ENCODE measurements at places on chromosomes 16 and 17. TPM values are rescaled to one million over a fixed set of nuclear protein-coding genes. Genes with fewer than 3 reads are reported as not detected.
A peak's percentile ranks its signal among the peaks of the same experiment; 100 is the strongest.

Gene PIGS
- total RNA-seq, result 55.6 TPM

DNA sequence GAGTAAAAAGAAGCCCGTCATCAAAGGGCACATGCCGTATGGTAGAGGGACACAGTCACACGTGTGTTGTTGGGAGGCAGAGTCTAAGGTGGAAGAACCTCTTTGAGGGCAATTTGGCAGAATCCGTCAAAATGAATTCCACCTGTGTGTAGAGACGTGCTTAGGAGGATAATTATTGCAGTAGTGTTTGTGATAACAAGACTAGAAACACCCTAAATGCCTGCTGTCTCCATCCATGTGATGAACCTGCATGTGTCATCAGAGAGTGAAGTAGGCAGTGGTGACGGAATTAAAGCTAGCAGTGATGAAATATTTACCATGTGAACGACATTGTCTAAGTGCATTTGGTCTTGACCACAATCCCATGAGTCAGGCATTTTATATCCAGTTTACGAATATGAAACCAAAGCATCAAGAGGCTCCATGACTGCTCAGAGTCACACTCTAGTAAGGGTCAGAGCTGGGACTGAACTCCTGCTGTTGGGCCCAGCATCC, 61.3 kb upstream of the ADORA2B start:
- peak; percentile 4 for DNase-seq

DNA sequence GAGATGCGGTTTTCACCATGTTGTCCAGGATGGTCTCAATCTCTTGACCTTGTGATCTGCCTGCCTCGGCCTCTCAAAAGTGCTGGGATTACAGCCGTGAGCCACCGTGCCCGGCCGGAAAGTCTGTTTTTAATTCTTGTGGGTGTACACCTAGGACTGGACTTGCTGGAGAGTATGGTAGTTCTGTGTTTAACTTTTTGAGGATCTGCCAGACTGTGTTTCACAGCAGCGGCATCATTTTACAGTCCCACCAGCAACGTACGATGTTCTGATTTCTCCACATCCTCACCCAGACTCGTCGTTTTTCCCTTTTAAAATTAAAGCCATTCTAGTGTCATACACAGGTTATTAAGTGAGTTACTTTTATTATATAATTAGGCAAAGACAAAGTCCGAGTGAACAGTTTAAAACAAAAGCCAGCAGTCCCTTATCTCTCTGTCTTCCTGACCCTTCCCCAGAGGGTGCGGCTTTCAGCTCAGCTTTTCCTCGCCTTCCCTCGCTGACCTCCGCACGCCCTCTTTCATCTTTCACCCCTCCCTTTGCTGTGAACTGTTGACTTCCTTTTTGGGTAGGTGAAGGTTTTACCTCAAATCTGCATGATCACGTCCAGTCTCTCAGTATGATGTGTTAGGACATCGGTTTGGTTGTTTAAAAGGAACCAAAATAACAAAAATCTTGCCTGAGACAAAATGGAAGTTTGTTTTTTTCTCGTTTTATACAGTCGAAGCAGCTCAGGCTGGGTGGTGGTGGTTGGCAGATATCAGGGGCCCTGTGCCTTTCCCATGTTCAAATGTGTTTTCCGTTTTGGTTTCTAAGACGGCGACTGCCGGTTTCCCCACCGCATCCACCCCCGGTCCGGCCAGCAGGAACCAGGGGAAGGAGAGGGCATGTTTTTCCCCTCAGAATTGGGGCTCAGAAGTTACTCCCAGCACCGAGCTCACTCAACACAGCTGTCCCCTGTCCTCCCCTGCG, 18.0 kb downstream of the FAM234A start:
- DNase-seq, result no peak

DNA sequence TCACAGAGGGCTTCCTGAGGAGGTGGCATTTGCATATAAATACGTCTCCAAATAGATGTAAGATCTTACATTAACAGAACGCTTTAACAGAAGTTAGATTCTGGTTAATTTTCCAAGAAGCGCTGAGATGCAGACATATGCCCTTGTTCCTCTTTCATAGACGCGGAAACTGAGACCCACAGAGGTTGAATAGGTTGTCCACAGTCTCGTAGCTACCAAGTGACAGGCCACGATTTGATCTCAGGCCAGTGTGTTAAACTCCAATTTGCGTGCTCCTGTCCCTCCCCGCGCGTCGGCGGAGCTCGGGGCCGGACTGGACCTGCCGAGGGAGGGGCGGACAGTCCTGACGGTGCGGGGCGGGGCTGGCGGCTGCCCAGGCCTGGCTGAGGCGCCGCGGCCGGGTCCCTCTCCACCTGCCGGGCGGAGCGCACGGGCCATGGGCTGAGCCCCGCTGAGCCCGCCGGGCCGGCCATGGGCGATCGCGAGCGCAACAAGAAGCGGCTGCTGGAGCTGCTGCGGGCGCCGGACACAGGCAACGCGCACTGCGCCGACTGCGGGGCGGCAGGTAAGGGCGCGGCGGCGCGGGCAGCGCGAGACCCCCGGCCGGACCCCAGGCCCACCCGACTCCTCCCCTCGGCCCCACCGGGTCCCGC, at the start of gene ADAP2:
Gene ADAP2 (plus strand): TSS at position 402 of the 653 bp plus-strand sequence. CDS start 70 bp downstream, at position 472.
- DNase-seq, result no peak

Gene MILR1
- total RNA-seq, result 1.2 TPM

Gene PDXDC1
- total RNA-seq, result 43.9 TPM

- no peak for DNase-seq
These were observed 75.1 kb downstream of the SHISA9 start for GRCh38 chr16:12976496-12976895.

GRCh38 chr17:41315814-41316445, 420 bp upstream of the KRTAP17-1 start:
- no peak for DNase-seq

- no peak for DNase-seq
These were observed 21.0 kb downstream of the IGF2BP1 start for GRCh38 chr17:49018116-49018612.

DNA sequence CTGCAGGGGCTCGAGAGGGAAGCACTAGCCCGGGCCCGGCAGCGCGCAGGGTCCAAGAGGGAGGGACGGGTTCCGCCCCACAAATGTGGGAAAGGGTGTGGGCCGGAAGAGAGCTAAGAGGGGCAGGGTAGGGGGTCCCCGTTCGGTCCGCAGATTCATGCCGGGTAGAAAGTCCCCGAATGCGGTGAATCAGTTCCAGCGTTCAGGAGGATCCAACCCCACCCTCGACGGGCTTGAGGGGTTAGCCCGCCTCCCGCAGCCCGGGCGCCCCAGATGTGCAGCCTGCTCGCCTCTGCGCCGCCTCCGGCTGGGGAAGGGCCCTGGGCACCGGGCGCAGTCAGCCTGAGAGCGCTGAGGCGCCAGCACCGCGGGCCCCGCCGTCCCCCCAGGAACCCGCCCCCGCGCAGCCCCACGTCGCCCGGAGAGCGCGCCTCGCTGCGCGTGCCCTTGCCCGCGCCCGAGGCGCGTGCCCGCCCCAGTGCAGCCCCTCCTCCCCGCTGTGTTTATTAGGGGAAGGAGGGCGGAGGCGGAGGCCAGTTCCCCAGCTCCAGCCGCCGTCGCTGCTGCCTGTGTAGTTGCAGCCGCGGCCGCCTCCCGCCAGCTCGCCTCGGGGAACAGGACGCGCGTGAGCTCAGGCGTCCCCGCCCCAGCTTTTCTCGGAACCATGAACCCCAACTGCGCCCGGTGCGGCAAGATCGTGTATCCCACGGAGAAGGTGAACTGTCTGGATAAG, at the start of gene LASP1:
Gene LASP1 (plus strand): TSS at position 533 of the 733 bp plus-strand sequence. CDS start 132 bp downstream, at position 665.
- no peak for DNase-seq

DNA sequence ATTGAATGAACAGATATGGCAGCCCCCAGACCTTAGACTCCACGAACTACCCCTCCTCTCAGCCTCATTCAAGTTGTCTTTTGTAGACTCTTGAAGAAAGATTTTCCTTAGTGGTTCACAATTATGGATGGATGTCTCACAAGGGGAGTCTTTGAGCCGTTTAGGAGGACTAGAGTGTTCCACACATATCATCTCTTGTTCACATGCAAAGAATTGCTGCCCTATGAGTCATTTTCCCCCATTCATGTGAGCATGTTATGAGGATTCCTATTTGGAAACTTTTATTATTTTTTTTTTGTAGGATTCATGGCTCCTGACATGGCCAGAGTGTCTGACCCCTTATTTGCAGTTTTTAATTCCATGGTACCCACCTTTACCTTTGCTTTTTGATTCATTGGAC, 237.1 kb downstream of the SHISA9 start:
- DNase-seq, result no peak

GRCh38 chr16:57606847-57607501, 21.5 kb upstream of the ADGRG1 start:
- DNase-seq, result no peak

GRCh38 chr16:2822158-2822495, 5.1 kb downstream of the PRSS21 start:
- DNase-seq, result no peak

GRCh38 chr17:42414704-42415409, 8.2 kb downstream of the CAVIN1 start:
- DNase-seq, result no peak

Gene FBXL19
- total RNA-seq, result 65.3 TPM

Gene SERPINF2
- 0.07 TPM for total RNA-seq

- peak; percentile 91 for DNase-seq
These were observed 27.1 kb downstream of the CDH13 start for GRCh38 chr16:82653550-82654511.

DNA sequence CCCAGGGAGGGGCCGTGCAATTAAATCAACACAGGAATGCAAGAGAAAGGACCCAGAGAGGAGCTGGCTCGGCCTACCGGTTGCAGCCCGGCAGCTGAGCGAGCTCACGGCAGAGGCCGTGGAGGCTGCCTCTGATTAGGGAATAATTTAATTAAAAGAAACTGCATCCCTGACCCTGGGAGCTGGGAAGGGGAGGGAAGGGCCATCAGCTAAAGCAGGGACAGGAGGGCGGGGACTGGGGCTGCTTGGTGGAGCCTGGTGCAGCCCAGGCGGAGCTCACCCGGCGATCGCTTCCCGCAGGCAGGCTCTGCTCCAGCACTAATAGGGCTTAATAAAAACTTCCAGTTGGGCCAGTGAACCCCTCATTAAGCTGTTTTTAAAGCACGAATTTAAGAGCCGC, 43.4 kb downstream of the LMF1 start:
- DNase-seq, result no peak

Gene COPZ2
- 2.6 TPM for total RNA-seq

DNA sequence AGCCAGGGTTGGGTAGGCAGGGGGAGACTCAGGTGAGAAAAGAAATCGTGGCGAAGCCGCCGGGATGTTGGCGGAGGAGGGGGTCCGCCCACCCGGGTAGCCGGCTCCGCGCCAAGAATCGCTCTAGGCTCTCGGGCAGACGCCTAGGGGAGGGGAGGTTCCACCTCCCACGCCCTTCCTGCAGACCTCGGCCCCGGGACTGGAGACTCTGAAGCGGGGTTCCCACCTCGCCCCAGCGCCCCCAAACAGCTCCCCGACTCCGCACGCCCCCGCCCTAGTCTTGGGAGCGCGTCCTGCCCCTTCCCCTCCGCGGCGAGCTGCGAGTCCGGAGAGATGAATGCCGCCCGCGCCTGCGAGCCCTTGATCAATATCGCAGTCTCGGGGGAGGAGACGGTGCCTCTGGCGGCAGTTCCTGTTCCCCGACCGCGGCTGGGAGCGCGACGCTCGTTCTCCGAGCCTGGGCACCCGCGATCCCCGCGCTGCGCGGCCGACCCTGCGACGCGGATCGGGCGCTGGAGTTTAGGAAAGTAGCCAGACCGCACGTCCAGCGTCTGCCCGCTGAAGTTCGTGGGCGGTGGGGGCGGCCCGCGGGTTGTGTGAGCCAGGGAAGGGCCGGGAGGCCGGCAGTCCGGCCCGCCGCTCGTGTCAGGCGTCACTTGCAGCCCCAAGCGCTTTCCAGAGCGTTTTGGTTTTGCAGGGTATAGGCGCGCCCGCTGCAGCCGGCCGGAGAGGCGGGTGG, 790 bp downstream of the CRHR1 start:
- DNase-seq, result no peak

DNA sequence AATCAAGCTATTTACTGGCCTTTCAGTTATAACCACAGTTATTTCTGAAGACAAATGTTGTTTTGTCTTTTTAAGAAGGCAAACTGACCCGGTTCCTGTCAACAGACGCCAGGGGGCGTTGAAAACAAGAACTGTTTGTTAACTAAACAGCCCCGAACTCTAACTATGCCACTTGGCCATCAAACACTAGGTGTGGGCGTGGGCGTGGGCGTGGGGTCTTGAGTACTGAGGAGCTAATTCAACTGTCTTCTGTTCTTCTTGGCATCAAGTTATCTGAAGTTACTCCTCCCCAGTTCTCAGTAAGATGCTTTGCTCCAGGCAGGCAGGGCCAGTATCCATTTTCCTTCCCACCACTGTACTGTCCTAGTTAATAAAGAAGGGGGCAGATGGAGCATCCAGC, 63.3 kb upstream of the MTMR4 start:
- peak; percentile 6 for DNase-seq

DNA sequence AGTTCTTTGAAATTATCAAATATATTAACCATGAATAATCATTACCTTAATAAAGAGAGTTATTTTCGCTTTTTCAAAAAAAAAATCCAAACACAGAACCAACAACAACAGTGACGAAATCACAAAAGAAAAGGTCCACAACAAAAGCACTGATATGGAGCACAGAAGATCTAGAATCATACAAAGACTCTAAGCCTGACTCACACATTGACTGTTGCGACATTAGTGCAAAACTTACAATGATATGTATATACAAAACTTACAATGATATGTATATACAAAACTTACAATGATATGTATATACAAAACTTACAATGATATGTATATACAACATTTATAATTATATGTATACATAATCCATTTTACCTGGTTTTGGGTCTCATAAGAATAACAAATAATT, 117.7 kb downstream of the USP22 start:
- DNase-seq, result no peak

Gene HOXB3
- 49.9 TPM for total RNA-seq

DNA sequence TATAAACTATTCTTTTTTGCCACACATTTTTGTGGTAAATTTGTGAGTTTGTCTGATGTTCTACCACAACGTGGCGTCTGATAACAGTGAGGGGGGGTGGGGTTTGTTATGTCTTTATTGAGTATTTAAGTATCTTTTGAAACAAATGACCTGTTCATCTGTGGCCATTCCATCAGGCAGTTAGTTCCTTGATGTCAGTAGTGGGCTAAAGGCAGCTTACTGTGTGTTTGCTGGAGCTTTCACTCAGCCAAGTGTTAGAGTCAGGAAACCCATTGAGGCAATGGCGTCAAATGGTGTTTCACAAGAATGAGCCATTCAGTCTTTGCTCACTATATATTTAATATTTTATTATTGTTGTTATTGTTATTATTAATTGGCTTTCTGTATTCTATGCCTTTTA, 28.0 kb downstream of the NQO1 start:
- no peak for DNase-seq

Gene DHRS7C
- total RNA-seq, result not detected

DNA sequence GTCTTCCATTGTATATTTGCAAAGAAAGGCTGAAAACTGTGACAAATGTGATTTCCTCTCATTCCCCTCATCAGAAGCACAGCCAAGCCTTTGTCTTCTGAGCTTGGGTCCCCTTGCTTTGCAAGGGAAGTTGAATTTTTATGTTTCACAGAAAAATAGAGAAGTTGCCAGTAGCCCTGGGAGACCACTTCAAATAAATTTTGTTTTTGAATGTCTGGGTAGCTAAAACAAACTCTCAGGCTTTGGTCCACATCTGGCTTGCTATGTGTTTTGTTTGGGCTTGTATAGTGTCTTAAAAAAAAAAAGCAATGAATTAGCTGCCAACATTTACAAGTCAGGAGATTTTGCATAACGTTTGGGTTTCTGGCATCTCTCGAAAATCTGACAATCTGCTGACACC, 24.1 kb downstream of the PIK3R6 start:
- no peak for DNase-seq

Gene MT1E
- total RNA-seq, result 1,203 TPM

GRCh38 chr17:29131814-29132682, 48.1 kb downstream of the MYO18A start:
- DNase-seq, result no peak

GRCh38 chr17:9367156-9367555, 208.5 kb downstream of the STX8 start:
- no peak for DNase-seq
